ENCODE measurements at places on chromosomes 5 and 9.

DNA sequence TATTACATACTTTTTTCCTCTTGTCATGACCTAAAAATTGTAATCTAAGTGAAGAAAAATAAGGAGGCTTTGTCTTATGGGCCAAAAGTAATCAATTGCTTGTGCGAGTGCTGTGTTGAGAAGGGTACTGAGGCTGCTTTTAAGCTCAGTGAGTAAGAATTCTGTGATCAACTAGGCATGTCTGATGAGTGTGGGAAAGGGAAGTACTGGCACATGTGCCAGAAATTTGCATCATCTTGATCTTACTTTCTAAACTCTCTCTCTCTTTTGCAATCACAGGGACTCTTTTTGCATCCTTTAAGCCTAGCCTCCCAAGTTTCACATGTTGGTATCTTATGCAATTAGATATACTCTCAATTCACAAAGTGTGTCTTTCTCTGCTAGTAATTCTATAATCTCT is 329.9 kb downstream of the KIF4B start:
- no peak for DNase-seq

DNA sequence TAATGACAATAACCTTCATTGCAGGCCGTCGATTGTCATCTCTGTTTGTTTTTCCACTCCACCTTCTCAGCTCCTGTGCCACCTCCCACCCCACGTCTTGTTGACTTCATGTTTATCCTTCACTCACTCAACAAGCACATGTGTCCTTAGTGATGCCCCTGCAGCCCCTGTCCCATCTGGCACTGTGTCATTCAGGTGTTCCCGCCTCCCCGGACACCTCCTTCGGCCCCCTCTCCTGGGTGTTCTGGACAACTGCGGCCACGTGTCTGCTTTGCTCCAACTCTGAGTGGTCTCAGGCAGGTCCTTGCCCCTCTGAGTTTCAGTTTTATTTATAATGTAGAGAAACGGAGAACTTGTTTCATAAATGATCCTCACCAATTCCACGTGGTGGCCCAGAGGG is 91.0 kb upstream of the COL5A1 start:
- DNase-seq, result no peak

GRCh38 chr5:81749561-81750307 is 1.2 kb downstream of the SSBP2 start:
- no peak for DNase-seq

GRCh38 chr5:91139572-91140200 is 243.4 kb downstream of the ARRDC3 start:
- DNase-seq, result no peak

DNA sequence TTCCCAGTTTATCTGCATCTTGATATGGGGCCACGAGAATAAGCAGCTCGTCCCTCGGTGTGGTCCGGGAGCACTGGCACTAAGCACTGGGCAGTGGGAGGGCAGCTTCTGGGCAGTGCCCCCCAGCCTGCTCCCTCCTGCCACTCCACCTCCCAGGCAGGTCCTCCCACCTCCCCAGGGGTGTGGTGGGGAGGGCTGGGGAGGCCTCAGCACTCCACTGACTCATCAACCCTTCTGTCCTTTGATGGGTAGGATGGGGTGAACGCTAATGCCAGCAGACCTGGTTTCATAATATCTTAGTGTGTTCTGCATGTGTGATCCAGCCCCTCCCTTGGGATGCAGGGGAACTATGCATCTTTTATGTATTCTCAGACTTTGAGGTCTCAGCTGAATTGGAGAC is 62.2 kb upstream of the GNE start:
- DNase-seq, result no peak

GRCh38 chr5:151141535-151141934 is 16.0 kb downstream of the ANXA6 start:
- DNase-seq, result no peak

DNA sequence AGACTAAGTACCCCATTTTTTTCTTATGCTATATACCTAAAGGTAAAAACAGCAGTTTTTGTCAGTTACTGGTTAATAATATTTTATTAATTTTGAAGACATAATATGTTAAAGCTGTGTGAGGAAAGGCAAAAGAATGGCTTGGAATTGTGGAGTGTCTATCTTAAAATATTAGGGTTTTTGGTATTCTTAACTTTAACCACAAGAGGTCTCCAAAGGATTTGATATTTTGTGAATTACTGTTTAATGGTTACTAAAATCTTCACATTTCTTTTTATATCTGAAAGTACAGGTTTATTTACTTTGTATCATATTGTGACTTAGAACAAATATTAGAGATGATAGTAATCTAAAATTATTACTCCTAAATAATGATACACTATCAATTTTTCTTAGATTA is 32.0 kb upstream of the DHFR start:
- DNase-seq, result no peak

DNA sequence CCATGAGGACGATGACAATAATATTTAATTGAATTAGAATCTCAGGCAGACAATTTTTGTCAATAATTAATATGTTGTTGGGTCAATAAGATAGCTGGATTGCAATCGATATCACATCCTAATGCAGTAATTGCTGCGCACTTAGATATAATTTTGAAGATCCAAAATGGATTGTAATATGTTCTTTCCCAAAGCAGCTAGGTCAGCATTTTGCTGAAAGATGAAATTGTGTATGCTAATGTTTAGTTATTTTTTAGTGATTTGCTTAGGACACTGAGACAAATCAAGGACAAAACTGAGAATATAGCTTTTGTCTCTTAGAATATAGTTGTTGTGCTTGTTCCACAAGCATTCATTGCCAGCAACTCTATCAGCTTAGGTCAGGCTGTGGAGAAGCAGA is 389.9 kb downstream of the MTRR start:
- DNase-seq, result no peak
